ELR (cell line): ENCODE measurements at places on chromosomes 1 and 21.

DNA sequence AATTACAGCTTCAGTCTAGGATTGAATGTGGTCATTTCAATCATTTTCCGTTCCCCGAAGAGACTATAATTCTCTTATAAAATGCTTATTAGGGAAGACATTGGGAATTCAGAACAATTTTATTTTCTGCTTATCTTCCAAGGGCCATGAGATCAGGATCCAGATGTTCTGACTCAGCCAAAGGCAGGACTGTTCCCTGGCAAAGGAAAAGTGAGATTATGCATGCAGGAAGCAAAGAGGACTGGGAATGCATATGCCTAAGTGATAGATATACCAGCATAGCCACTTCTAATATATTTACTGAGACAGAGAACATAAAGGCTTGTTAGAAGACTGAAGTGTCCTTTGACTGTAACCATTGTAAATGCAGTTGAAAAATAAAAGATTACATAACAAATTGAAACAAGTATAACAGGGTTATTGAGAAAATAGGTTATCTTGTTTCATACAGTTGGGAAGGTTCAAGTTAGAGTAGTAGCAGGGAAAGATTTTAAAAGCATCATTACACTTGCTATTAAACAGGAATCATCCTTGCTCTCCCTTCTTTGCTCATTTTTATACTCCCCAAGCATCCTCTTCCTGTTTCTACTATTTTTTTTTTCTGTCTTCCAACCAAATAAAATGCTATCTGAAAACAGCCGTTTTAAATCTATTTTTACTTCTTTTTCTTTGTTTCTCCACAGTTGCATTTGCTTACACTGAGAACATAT lies 439.6 kb upstream of the ADAMTS5 start:
- DNase-seq, result no peak

GRCh38 chr1:169491845-169492281 lies 6.1 kb upstream of the SLC19A2 start:
- DNase-seq, result no peak

- no peak for DNase-seq
Observed at GRCh38 chr1:194394676-194395075, 1208.3 kb upstream of the B3GALT2 start.

DNA sequence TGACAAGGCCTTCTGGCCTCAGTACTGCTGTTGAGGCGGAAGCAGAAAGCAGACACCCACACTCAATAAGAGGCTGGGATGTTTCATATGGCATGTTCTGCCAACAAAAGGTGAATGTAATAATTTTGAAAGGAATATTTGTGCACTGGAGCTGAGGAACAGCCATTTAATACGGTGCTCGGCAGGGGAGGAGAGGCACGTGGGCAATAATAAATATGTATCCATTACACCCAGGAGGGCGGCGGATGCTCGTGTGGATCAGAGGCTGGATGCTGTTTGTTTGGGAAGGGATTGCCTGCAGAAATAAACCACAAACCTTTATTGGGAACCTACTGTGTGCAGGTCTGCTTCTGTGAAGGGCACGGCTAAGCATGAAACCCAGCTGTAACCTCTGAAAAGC lies 92.0 kb downstream of the VWA5B1 start:
- DNase-seq, result no peak

- no peak for DNase-seq
Observed at GRCh38 chr1:80917225-80917624, 883.5 kb upstream of the ADGRL2 start.

DNA sequence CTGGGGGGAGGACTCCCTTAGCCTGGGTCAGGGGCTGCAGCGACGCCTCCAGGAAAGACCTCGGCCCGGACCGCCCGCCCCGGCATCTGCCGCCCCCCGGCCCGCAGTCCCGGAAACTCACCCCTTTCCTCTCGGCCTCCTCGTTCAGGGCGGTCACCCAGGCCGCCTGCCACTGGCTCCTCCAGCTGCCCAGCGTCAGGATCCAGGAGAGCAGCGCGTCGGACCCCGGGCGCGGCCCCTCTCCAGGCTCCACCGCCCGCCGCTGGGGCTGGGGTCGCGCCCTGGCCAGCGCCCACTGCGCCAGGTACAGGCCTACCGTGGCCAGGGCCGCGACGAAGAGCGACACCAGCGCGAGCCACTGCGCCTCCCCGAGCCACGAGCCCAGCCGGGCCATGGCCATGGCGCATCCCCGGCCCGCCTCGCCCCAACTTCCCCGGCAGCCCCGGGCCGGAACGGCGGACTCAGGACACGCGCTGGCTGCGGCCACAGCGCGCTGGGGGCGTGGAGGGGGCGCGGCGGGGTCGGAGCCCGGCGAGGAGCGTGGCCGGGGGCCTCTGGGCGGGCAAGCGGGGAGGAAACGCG lies 478 bp downstream of the C2CD2 start:
- peak; percentile 39 for DNase-seq

DNA sequence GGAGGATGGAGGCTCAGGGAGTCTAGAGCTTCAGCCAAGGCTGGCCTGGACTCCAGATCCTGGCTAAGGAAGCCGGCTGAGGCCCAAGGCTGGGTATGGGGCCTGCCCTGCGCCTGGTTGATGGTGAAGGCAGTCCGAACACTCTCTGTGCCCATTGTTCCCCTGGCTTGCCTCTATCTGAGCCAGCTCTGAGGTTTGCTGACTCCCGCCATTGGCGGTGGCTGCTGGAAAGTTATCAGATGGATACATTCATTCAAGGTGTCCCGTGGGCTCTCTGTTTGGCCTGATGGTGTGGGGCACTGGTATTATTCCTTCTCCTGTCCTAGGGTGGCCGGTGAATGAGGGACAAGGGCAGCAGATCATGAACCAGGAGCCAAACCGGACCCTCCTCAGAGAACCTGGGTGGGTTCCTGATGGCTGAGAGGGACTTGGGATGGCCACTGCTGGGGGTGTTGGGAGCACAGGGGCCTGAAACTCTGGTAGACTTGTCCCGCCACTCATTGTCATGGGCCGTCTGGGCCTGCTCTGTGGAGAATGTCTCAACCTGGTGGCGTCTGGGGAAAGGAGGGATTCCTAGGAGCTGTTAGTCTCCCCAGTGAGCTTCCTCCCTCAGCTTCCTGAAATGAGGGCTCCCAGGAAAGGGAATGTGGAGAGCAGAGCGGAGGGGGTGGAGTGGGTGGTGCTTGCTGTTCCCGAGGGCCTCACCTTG lies 22.2 kb downstream of the SLC26A9 start:
- DNase-seq, result no peak

DNA sequence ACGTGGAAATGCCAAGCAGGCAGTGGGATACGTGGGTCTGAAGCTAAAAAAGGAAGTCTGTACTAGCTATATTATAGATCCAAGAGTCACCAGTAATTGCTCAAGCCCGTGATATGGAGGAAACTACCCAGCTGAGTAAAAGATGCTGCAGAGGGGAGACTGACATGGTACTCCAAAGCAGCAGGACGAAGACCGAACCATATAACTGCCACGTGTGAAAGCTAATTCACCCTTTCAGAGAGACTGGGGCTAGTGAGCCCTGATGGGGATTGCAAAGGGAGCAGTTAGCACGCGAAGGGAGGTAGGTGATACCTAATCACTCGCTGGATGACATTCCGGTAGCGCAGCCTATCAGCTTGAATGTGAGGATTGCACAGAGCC lies 316 bp downstream of the AP4B1 start:
- DNase-seq, result no peak

DNA sequence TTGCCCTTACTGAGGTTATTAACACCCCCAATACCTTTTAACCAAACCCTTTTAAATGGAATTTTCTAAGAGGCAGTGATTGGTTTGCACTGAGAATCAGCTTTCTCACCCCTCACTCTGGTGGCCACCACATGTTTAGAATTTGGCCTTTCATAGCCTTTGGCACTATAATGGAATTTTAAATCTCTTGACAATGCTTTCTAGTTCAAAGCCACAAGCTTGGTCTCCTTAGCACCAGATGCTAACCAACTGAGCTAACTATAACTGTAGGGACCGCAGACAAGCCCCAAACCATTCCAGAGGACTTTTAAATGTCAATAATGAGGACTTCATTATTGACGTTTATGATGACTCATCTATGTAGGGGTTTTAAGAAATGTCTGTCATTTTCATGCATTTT lies 238.7 kb upstream of the SNX7 start:
- no peak for DNase-seq

DNA sequence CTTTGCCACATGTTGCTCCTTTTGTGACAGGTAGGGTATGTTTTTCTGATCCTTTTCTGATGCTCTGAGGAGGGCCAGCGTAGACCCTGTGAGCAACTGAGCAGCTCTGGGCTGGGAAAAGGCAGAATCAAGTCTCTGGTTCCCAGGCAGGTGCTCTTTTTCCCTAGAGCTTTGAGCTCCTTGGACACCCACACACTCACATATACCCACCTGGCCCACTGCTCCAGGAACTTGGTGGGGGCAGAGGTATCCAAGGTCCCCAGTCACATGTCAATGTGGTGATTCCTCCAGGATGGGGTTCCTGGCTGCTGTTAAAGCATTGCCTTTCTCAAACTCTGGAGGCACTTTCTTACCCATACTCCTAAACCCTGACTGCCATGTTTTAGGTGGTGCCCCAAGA lies 5.4 kb downstream of the CD2 start:
- no peak for DNase-seq

GRCh38 chr1:153348511-153349362 lies at the start of gene PGLYRP4:
TSS of gene PGLYRP4 (minus strand) at chr1:153348841. CDS start at chr1:153347932, 909 bp downstream.
- peak; percentile 9 for DNase-seq

DNA sequence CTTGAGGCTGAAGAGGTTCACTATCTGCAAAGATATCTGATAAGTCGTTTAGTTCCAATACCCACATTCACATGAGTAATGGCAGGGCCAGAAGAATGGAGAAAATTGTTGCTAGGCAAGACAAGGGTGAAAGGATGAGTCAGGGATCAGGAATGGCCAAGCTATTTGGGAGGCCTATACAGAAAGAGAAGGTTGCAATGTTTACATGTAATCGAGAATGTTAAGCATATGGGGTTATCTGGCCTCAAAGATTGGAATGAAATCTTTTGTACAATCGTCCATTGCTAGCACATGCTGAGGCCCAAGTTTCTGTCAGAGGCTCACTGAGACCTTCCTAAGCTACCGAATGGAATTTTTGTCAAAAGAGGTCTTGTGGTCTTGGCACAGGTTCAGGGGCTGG lies 299.9 kb upstream of the PLD5 start:
- DNase-seq, result peak; percentile 23

DNA sequence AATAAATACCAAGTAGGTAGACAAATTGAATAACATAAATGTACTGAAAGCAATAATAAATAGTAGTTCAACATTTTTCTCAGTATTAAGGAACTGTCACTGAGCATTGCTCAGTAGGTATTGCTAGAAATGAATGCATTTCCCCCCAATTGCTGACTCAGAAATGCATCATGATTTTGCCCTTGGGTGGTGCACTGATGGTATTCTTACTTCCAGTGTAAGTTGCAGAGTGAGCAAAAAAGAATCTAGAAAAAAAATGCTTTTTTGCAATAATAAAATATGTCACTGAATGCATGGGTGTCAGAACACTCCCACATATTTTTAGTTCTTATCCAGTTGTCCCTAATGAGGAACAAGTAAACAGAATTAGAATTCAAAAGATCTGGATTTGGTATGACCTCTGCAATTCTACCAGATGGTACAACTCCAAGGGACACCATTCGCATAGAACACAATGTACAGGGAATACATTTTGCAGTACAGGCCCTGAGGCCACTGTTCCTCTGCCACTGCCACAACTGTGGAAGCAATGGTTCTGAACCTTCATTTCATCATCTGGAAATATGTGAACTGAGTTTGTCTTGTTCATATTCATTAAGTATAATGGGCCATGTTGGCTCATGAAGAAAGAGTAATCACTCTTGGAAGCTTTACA lies 78.0 kb downstream of the ATP6V1G3 start:
- peak; percentile 85 for DNase-seq

DNA sequence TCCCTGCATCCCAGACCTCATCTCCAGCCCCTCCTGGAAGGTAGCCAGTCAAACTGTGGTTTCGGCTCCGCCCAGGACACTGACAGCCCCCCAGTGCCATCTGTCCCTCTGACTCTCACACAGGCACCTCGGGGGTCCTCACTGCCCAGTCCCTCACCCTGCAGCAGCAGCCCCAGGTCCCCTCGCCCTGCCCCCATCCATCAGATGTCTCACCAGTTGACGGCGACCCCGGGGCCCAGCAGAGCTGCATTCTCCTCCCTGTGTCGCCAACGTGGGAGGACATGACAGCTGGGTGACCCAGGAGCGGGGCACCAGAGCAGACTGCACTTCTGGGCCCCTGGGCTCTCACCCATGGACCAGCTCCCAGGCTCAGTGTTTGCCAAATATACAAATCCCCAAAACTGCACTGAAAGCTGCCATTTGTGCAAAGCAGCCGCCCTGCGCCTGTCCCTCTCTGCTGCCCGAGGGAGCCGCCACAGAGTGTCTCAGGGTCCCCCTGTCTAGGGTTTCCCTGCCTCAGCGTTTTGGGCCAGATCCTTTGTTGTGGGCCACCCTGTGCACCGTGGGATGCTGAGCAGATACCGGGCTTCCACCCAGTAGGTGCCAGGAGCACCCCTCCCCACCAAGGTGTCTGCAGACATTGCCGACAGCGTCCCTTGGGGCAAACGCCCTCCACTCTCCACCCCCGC lies 48.2 kb downstream of the PRDM15 start:
- no peak for DNase-seq

GRCh38 chr1:115296981-115297380 lies 41.1 kb downstream of the NGF start:
- DNase-seq, result peak; percentile 58

GRCh38 chr1:197961933-197962332 lies 44.8 kb downstream of the LHX9 start:
- DNase-seq, result no peak

DNA sequence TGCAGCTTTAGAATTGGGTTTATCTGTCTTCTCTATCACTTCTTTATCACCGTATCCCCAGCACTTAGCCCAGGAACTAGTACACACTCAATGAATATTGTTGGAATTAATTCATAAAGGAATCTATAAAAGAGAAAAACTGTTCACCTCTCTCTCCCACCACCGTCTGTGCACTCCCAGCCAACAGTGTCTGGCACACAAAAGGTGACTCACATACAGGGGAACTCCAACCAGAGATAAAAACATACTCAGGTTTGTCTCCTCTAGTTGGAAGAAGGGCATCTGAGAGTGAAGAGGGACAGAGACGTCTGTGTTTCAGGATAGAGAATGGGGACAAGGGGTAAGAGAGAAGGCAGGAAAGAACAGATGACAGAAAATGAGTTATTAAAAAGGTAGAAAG lies 10.0 kb downstream of the ITLN1 start:
- DNase-seq, result no peak

DNA sequence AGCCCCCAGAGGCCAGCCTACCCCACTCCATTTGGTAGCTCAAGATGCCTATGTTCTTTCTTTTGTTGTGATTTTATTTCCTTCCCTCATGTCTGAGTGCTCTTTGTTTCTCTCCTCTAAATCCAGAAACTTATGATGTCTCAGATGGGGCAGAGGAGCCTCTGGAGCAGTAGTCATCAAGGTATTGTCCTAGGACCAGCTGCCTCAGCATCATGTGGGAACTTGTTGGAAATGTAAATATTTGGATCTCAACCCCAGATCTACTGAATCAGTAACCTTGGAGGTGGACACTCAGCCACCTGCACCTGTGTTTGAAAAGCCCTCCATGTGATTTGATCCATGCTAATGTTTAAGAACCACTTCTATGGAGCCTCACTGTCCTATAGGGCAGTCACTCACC lies 593.1 kb upstream of the PLXNA2 start:
- no peak for DNase-seq
